Activated T-cell treated with anti-CD3 and anti-CD28 coated beads, Interleukin-2, amount 50 U/mL, for 24 hours (primary cell): ENCODE measurements at places on chromosomes 12 and 14.

GRCh38 chr12:52587563-52587962, 13.7 kb downstream of the KRT72 start:
- DNase-seq, result no peak

DNA sequence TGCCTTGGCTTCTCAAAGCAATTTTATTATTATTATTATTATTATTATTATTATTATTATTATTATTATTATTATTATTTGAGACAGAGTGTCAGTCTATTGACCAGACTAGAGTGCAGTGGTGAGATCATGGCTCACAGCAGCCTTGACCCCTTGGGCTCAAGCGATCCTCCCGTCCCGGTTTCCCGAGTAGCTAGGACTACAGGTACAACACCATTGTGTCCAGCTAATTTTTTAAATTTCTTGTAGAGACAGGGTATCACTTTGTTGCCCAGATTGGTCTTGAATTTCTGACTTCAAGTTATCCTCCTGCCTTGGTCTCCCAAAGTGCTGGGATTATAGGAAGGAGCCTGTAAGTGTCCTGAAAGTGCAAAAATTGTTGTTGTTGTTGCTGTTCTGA, 11.6 kb upstream of the AP4S1 start:
- DNase-seq, result no peak

DNA sequence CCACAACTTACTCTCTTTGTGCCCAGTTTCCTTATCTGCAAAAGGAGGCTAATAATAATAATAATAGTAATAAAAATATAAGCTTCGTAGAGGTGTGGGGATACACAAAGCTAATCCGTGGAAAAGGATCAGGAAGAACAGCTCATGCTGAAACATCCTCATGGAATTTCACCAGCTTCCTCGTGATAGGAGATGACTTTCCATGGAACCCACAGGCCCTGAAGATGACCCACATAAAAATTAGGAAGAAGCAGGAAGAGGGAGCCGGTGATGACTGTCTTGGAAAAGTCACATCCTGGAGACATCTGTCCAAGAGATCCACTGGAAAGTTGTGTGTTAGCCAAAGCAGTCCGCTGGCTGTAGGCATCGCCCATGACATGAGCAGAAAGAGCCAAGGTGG, 31.9 kb upstream of the FZD10 start:
- no peak for DNase-seq

DNA sequence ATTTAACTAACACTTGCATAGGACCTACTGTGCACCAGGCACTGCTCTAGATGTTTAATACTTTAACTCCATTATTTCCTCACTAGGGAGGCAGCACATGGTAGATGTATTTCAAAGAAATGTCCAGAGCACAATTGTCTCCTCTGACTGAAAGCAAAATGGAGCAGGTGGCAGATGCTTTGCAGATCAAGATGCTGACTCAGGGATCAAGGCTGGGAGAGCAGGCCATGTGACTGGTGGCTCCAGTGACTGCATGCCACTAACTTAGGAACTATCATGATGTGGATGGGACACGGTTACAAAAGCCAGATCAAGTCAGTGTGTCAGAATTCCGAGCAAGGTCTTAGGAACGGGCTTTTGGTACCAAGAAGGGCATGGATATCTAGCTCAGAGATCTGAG, 28.2 kb downstream of the SERPINA11 start:
- no peak for DNase-seq

GRCh38 chr12:52566847-52567291, 6.8 kb downstream of the KRT74 start:
- no peak for DNase-seq

DNA sequence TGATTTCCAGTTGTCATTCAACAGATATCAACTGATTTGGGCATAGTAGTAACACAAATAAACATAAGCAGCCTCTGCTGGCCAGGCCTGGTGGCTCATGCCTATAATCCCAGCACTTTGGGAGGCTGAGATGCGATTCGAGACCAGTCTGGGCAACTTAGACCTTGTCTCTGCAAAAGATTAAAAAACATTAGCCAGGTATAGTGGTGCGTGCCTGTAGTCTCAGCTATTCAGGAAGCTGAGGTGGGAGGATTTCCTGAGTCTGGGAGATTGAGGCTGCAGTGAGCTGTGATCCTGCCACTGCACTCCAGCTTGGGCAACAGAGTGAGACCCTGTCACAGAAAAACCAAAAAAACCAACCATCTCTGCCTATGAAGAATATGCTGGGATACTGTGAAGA, 7.1 kb downstream of the METAP2 start:
- no peak for DNase-seq

- DNase-seq, result no peak
Measured at GRCh38 chr14:30085943-30086342, 158.3 kb upstream of the PRKD1 start.

DNA sequence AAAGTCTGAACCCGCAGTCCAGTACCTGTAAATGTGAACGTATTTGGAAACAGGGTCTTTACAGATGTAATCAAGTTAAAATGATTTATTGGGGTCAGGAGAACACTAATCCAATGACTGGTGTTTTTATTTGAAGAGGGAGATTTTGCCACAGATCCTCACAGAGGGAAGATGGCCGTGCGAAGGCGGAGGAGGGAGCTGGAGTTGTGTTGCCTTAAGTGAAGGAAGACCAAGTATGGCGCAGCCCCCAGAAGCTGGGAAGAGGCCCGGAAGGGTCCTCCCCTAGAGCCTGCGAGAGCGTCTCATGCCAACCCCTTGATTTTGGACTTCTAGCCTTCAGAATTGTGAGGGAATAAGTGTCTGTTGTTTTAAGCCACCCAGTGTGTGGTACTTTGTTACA, 102.8 kb upstream of the NUDT4 start:
- DNase-seq, result no peak

- no peak for DNase-seq
Measured at GRCh38 chr12:70151993-70152392, 91.2 kb upstream of the CNOT2 start.

DNA sequence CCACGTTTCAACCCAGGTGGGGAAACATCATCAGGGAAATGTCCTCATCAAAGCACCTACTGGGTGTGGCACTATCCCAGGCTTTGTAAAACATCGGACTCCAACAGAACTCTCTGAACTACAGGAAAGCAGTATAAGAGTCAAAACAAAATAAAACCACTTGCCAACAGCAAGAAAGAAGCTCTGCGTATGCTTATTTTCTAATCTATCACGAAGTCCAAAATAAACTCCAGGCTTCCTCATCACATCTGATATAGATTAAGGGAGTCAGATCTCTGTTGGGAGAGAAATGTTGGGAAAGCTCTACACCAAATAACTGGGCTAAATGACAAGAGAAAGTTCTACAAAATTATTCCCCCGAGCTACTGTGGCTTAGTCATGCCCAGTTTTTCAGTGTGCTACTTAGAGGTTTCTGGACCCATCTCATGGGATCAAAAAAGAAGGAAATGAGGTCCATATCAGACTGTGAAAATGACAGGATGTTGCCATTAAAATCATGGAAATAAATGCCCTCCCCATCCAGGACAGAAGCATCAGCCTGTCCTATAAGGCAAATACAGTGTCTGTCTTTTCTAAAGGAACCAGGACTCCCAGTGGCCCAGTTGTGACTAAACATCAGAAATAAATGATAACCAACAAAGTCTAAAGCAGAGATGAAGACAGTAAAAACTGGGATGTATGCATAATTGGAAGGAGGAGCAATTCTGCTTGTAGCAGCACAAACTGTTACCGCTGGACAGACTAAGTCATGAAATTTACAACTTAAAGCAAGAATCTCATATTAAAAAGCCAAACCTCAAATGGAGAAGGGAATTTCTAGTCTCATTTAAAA, 149.5 kb downstream of the STXBP6 start:
- no peak for DNase-seq

DNA sequence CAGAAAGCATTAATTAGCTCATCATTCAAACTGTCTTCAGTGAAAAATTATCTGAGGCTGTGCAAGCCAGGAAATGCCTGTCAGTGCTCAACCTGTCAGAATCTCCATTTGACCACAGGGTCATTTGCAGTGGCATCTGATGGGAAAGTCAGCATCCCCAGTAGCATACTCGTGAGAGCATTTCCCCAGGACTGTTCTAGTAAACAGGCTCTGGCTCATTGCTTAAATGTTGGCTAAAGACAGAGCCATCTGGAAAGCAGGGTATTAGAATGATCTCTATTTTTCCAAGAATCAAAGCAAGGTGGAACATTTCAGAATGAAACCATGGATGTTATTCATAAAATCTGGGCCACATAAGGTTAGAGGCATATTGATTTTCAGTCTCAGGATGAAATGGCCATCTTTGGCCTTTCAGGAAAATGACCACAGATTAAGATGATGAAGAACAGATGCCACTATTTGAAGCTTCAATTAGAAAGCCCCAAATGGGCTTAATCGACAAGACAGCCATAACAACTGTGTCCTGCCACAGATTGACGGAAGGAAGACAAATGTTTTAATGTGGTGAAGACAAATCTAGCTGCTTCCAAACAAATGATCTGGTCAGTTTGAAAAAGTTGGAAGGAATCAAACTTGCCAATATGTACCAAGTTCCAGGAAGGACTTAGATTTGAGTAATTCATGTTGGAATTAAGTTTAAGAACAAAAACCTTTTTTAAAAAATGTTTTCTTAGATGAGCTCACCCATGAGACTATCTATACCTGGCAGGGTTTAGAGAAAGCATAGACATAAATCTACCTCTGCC, 94.0 kb upstream of the FAR2 start:
- no peak for DNase-seq

GRCh38 chr12:84785951-84786350, 126.6 kb downstream of the SLC6A15 start:
- DNase-seq, result no peak

DNA sequence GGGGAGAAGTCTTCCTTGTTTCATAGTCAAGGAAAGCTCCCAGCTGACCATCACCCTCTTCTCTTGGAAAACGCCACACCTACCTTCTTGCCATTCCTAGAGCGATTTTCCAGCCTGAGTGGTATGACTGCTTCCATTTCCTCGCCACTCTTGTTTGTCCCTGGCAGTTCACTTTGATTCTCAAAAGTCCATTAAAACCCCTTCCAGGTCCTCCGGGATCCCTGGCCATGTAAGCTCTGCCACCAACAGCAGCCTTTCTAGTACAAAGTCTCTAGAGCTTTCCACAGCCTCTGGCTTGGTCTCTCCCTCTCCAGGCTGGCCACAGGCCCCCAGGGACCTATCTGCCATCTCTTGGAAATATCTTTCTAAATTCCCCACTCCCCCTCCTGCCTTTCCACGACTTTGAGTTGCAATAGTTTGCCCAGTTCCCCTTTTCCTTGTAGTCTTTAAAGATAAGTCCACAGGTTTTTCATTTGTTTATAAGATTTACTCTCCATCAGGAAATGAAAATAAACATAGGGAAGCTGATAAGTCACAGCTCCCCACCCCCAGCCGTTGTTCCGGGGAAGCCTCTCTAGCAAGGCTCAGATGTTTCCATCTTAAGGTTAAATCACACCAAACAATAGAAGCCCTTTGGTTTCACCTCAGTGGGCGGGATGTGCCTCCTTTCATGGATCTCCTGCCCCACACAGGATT, 42.9 kb upstream of the SINHCAF start:
- no peak for DNase-seq

GRCh38 chr12:97912943-97913342, 450.3 kb downstream of the RMST start:
- DNase-seq, result no peak

DNA sequence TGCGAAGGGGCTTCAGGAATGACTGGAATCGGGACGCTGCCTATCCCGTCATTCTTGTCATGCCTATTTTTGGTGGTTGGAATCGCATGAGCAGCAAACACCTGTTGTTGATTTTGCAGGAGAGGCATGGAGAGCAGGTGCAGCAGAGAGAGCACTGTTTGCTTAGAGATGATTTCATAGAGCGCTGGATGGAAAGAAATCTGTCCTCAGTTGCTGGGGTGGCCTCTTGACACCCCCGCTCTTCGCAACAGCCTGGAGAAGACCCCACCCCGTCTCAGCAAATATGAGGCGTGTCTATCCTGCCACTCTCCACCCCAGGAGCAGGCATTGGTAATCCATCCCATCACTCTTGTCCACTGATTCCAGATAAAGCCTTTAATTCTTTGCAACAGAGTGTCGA, 19.3 kb upstream of the NCOR2 start:
- no peak for DNase-seq

DNA sequence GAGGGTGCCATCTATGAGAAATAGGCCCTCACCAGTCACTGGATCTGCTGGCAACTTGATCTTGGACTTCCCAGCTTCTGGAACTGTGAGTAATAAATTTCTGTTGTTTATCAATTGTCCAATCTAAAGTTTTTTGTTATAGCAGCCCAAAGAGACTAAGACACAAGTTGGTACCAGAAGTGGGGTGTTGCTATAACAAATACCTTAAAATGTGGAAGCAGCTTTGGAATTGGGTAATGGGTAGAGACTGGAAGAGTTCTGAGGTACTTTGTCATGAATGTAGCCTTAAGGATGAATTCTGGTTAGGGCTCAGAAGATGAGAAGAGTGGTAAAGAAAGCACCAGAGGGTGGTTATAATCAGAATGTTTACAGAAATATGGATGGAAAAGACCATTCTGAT, 21.5 kb downstream of the GMFB start:
- DNase-seq, result no peak

DNA sequence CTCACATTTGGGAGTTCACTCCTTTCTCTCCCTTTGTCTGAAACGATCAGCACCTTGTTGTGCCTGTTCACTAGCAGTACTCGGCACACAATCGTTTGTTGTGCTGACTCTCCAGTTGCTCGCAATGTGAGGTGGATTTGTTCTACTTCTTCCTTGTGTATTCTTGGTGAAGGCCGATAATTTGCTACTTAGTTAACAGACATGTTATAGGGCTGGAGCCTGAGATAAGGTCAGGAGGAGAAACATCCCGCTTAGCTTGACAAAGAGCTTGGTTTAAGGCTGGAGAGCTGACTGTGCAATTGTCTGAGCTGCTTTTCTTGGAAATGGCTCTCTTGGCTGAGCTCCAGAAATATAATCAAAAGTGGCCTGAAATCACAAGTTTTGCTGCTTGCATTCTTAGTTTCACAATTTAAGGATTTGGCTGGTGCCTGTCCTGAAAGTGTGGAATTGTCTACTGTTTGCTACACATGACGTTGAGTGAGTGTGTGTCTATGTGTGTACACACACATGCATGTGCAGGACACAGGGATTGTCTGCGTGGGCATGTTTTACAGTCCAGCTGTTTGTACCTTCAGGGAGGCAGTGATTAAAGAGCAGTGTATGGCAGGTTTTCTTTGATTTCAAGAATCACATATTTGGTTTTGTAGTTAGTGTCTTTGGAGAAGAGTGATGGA, 77.7 kb downstream of the ARF6 start:
- no peak for DNase-seq

DNA sequence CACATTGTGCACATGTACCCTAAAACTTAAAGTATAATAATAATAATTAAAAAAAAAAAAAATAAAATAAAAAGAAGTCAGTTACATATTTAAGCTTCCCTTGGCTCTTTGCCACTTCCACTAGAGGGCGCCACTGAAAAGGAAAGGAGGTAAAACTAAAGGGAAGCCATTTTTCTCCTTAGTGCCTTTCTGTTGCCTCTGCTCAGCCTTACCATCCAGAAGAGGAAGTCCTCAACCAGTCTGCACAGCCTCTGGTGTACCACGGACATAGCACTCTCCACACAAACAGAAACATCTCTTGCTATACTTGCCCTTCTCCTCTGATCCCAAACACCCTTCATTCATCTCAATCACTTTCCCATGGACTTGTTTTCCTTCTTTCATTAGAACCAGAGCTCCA, 169.0 kb upstream of the EEA1 start:
- peak; percentile 57 for DNase-seq

- DNase-seq, result no peak
Measured at GRCh38 chr12:7483343-7483742, 20.2 kb downstream of the CD163 start.

- DNase-seq, result no peak
Measured at GRCh38 chr12:78338054-78338785, 507.5 kb downstream of the NAV3 start.
